ENCODE measurements at places on chromosomes 2 and 18. TPM values are rescaled to one million over a fixed set of nuclear protein-coding genes. Genes with fewer than 3 reads are reported as not detected.

RGPD4 gene
- not detected for total RNA-seq

ALPI gene
- total RNA-seq, result not detected

CREB1 gene
- total RNA-seq, result 47.4 TPM

EHD3 gene
- total RNA-seq, result 30.6 TPM

OTOF gene
- total RNA-seq, result not detected

CAPN14 gene
- total RNA-seq, result 0.17 TPM

KIF1A gene
- total RNA-seq, result not detected

MFSD2B gene
- total RNA-seq, result 0.17 TPM

- no peaks in the 10 kb centered on the region for H3K4me1 ChIP-seq
- no peaks in the 10 kb centered on the region for H3K27me3 ChIP-seq
- DNase-seq, result no peak
- no peak overlapping the region for H3K27ac ChIP-seq
- H3K36me3 ChIP-seq, result no peaks in the 10 kb centered on the region
- H3K4me3 ChIP-seq, result no peak overlapping the region
Measured at GRCh38 chr2:180952082-180952481, 28.3 kb upstream of the UBE2E3 start.

- H3K27me3 ChIP-seq, result peaks cover 20% of the 10 kb centered on the region
- no peaks in the 10 kb centered on the region for H3K4me1 ChIP-seq
- H3K27ac ChIP-seq, result no peak overlapping the region
Measured at GRCh38 chr2:98377544-98377943, 31.3 kb downstream of the CNGA3 start.

- no peak overlapping the region for H3K4me3 ChIP-seq
- H3K27ac ChIP-seq, result no peak overlapping the region
- H3K27me3 ChIP-seq, result no peaks in the 10 kb centered on the region
- peaks cover 4% of the 10 kb centered on the region for H3K4me1 ChIP-seq
- peak; percentile 84 for DNase-seq
Measured at GRCh38 chr2:157784169-157784822, 91.8 kb downstream of the ACVR1 start.

DNA sequence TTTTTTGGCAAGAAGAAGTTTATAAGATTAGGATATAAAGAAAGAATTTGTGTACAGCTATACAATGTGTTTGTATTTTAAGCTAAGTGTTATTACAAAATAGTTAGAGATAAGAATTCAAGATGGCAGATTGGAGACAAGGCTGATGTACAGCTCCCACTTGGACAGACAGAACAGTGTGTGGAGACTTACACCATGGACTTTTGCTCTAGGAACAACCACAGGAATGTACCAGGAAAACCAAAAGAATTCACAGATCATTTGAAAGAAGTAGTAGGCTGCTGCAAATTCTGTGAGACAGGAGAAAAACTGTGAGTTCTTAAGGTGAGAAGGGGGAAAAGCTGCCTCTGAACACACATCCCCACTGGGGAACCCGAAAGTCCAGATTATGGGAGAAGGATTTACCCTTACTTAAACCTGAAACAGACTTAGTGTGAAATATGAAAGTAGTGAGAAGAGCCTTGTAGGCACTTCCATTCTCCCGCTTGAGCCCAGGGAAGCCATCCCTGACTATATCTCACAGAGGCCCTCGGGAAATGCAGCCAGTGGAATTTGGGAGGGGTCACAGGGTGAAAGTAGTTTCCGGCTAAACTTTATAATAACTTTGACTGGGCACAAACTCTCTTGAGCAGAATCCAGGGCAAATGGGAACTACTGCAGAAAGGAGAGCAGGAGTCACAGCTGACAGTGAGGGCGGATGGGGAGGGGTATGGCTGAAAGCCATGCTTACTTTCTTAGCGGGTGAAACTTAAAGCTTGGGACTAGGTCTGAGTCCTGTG lies 11.6 kb upstream of the RPRD1A start:
- H3K4me1 ChIP-seq, result no peaks in the 10 kb centered on the region
- H3K27me3 ChIP-seq, result no peaks in the 10 kb centered on the region
- DNase-seq, result peak; percentile 85
- no peak overlapping the region for H3K4me3 ChIP-seq

- H3K36me3 ChIP-seq, result no peaks in the 10 kb centered on the region
- no peaks in the 10 kb centered on the region for H3K27me3 ChIP-seq
- no peaks in the 10 kb centered on the region for H3K4me1 ChIP-seq
- no peak for DNase-seq
- H3K4me3 ChIP-seq, result no peak overlapping the region
- no peak overlapping the region for H3K27ac ChIP-seq
Measured at GRCh38 chr2:62561586-62561985, 55.6 kb upstream of the TMEM17 start.

GRCh38 chr2:73870084-73870483 lies 22.7 kb upstream of the ACTG2 start:
- peak; percentile 99 for DNase-seq
- no peaks in the 10 kb centered on the region for H3K27me3 ChIP-seq
- peaks cover 2% of the 10 kb centered on the region for H3K36me3 ChIP-seq
- H3K4me1 ChIP-seq, result peaks cover 6% of the 10 kb centered on the region

- H3K36me3 ChIP-seq, result no peaks in the 10 kb centered on the region
- H3K4me3 ChIP-seq, result no peak overlapping the region
- no peak for DNase-seq
- no peaks in the 10 kb centered on the region for H3K4me1 ChIP-seq
Measured at GRCh38 chr2:106869512-106870275, 16.3 kb downstream of the ST6GAL2 start.

DNA sequence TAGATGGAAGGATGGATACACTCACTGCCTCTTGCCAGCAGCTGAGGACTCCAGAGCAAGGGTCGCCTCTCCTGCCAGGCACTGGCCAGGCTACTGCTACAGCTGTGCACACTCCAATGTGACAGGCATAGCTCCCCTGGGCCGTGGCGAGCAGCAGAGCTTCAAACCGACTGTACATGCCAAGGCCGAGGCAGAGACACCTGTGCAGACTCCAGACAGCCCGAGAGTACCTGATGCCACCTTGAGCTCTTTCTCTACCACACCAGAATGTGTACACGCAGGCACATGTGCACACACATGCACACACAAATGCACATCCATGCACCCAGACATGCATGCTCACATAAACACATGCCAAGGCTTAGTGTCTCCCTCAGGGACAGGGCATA lies 508.3 kb upstream of the MYT1L start:
- no peak for DNase-seq
- H3K4me3 ChIP-seq, result no peak overlapping the region
- no peaks in the 10 kb centered on the region for H3K27me3 ChIP-seq

GRCh38 chr2:69741575-69742321 lies at the start of gene ANXA4:
Gene ANXA4, plus strand, starts transcription at chr2:69742134. Its CDS starts 39,432 bp downstream, at chr2:69781566.
- peak; percentile 70 for DNase-seq
- H3K4me3 ChIP-seq, result peak within 1 kb of the TSS; percentile 92
- H3K36me3 ChIP-seq, result no peaks in the 10 kb centered on the region
- peaks cover 5% of the 10 kb centered on the region for H3K4me1 ChIP-seq

DNA sequence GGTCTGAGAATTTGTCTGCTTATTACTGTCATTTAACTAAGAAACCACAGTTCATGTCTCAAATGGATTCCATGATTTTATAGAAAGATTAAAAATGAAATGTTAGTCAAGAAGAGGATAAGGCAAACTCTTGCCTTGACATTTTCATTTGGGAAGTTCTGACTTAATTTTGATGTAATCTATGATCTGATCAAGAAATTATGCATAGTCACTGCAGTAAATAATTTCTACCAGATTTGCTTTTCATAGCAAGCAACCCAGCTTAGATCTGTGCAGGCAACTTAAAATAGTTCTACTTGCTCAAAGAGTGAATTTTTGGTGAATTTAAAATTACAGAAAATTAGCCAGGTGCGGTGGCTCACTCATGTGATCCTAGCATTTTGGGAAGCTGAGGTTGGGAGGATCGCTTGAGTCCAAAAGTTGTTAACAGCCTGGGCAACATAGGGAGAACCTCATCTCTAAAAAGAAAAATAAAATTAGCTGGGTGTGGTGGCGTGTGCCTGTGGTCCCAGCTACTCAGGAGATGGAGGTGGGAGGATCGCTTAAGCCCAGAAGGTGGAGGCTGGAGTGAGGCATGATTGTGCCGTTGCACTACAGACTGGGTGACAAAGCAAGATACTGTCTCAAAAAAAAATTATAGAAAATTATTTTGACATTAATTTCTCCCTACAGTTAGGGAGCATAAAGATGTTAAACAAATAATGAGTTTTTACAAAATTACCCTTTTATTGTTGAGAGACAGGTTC lies 158.7 kb upstream of the MYO3B start:
- H3K4me3 ChIP-seq, result no peak overlapping the region
- no peak overlapping the region for H3K27ac ChIP-seq
- DNase-seq, result no peak
- no peaks in the 10 kb centered on the region for H3K27me3 ChIP-seq
- peaks cover 3% of the 10 kb centered on the region for H3K4me1 ChIP-seq
